Activated CD4-positive, alpha-beta T cell treated with anti-CD3 and anti-CD28 coated beads for 36 hours (primary cell): ENCODE measurements at places on chromosomes 5 and 9. TPM values are rescaled to one million over a fixed set of nuclear protein-coding genes. Genes with fewer than 3 reads are reported as not detected.
A peak's percentile ranks its signal among the peaks of the same experiment; 100 is the strongest.

GRCh38 chr9:77131399-77131798 is 45.9 kb upstream of the VPS13A start:
- DNase-seq: no peak

- DNase-seq: no peak
Observed at GRCh38 chr5:146778795-146779194, 99.8 kb downstream of the PPP2R2B start.

- DNase-seq: peak; percentile 5
Observed at GRCh38 chr9:70120834-70121510, 77.3 kb downstream of the MAMDC2 start.

DNA sequence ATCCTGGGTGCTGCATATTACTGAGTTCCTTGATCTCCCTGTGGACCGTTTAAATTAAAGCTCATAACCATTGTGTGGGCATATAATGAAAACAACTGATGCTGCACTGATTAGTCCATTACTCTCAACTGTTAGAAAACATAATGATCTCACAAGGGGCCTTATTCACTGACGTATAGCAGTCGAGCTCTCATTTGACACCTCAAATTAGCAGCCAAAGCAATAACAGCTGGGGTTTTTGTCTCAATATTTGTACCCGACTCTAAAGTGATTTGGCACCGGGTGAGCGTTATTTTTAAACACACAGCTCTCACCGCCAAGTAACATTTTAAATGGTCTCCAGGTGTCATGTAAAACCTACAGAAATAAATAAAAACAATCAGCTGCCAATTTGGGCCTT is 252.2 kb upstream of the PANK3 start:
- no peak for DNase-seq

DNA sequence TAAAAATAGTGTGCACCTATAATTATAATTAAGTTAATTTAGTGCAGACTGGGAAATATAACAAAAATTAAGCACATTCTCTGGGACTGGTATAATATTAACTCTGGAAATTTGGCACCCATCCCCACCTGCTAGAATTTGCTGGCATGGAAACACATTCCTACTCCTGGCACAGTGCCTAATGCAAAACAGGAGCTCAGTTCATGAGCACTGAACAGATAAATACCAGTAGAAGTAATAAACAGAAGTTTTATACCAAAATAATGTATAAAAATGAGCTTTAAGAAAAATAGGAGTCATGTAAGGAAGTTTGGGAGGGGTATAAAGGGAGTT is 23.7 kb upstream of the NPR3 start:
- no peak for DNase-seq

- peak; percentile 13 for DNase-seq
Observed at GRCh38 chr9:115591584-115591984, 473.6 kb upstream of the TNC start.

GRCh38 chr9:134272302-134273023 is 53.8 kb upstream of the RXRA start:
- no peak for DNase-seq

DNA sequence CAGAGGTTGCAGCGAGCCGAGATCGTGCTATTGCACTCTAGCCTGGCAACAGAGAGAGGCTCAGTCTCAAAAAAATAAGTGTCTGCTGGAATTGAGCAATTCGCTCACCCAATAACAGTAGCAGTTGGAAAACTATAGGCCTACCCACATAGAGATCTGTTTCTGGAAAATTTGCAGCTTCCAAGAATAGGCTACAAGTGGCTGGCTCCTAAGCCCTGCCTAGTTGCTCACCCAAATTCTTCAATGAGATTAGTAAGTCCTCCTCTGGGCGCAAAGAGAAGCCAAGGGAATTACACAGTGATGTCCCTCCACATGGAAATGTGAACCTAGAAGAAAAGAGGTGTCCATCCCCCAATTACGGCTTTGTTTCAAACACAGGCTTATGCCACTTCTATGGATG is 42.6 kb upstream of the RNF38 start:
- no peak for DNase-seq

DNA sequence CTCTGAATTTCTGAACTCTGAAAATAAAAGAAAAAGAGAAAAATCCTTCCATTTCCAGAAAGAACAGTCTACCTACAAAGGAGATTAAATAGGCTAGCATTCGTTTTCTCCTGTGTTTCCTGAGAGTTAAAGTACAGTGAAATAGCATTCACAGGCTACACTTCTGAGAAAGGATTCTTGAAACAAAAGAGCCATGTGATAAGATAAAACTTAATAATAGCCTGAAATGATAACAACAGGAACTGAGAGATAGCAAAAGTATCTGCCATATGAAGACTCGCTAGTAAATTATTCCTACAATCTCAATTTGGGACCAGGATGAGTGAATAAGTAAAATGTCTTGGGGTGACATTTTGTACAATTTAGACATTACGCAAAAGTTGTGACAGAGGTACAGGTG is 62.4 kb downstream of the FBN2 start:
- no peak for DNase-seq

GRCh38 chr9:92187989-92188714 is 72.9 kb upstream of the SPTLC1 start:
- no peak for DNase-seq

The CACNA1B gene
- total RNA-seq: 0.05 TPM

The MAN1B1 gene
- total RNA-seq: 26.7 TPM

The PLAC8L1 gene
- not detected for total RNA-seq

The RXRA gene
- 17.6 TPM for total RNA-seq

The C8G gene
- not detected for total RNA-seq

The ARHGEF28 gene
- 0.18 TPM for total RNA-seq

The IL17B gene
- not detected for total RNA-seq
